NCI-H187 treated with DMSO at 0.1 percent for 48 hours (cell line): ENCODE measurements at places on chromosomes 7 and 10.
A peak's percentile ranks its signal among the peaks of the same experiment; 100 is the strongest.

GRCh38 chr7:120110169-120110568 is 162.8 kb upstream of the KCND2 start:
- no peak for DNase-seq

GRCh38 chr10:31017534-31018355 is 13.9 kb downstream of the ZNF438 start:
- no peak for DNase-seq

DNA sequence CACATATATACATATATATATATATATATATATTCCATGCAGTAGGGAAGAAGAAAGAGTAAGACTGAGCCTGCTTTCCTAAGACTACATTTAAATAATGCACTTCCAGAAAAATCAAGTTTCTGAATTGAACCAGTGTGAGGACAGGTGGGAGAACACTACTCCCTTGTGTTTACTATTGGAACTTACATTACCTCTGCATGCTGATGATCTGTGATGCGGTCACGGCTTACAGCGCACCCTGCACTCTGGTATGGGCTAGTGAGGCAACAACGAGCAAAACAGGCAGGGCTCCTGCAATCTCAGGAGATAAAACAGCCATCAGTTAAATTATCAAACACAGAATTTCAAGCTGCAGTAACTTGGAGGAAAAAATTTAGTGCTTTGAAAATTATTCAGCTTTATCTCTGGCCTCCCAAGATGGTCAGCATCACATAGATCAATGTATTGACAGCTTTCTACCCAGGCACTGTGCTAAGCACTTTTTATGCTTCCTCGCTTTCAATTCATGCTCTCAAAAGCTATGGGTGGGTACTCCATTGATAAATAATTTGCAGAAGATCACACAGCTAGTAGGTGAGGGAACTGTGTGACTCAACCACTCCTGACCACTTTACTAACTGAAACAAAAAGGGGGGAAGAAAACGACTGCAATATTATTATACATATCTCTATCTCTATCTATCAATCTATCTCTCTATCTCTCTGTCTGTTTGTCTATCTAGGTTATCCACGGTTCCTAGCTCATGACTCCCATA is 20.5 kb upstream of the SLC16A12 start:
- DNase-seq = no peak

DNA sequence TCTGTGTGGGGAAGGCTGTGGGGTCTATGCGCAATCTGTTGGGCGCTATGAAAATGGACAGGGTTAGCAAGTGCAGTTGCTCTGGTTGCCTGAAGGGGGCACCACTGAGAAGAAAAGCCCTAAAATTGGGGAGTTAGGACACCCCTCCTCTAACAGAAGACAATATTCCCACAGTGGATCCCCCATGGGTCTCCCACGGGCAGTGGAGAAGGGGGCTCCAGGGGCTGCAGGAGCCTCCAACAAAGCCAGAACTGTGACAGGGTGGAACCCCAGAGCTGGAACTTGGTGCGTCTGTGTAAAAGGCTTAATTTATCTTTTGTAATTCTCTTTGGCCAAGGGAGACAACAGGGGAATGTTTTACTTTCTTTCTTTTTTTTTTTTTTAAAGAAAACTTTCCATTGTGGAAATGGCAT is 12.5 kb upstream of the COL13A1 start:
- no peak for DNase-seq

DNA sequence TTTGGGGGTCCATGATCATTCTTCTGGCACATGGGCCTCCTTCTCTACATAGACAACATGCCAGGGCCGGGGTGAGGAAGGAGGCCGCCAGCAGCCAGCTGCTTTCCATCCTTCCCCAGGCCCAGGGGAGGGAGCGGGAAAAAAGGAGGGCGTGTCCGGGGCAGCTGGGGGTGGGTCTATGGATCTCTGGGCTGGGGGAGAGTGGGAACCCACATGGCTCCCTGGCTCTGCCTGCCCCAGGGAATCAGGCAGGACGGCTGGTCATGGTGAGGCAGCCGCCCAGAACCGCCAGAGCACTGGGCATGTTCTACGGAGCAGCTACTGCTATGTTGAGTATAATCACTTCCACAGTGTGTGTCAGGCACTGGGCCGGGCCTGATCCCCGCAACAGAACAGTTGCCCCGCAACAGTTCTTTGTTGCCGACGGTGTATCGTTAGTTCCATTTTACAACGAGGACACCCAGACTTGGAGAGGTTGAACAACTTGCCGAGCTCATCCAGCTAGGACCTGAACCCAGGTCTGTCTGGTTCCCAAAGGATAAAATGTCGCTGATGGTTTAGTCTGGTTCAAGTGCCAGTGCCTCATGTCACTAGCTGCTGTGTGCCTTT is 6.4 kb upstream of the IRF5 start:
- no peak for DNase-seq

DNA sequence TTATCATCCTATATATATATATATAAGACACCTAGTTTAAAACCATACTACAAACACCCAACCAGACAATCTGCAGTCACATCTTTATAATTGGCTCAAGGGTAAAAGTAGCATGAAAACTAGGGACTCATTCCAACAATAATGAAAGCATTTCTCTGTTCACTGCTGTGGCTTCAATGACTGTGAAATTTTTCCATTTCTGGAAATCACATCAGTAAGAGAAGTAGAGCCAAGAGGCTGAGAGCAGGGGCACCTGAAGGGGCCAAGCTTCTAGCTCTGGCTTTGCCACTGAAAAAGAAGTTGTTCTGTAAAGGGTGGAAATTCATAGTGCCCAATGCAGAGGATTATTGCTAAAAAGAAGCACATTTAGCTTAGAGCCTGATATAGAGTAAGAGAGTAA is 158.6 kb upstream of the GLI3 start:
- DNase-seq = no peak

DNA sequence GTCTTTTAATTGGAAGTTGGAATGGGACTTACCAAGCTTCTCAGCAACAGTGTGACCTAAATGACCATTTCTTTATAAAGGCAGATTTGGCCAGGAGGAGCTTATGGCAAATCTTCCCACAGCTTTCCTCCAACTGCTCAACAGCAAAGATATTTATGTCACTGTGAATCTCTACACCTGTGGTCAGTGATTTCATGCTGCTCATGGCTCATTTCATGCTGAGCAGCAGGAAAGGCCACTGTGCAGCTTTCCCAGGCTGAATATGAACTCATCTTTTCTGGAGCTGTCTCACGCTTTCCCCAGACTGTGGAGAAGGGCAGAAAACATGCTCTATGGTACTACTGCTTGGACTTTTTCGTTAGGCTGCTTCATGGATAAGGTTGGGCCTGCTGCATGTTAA is 29.8 kb downstream of the CALCR start:
- DNase-seq = no peak

DNA sequence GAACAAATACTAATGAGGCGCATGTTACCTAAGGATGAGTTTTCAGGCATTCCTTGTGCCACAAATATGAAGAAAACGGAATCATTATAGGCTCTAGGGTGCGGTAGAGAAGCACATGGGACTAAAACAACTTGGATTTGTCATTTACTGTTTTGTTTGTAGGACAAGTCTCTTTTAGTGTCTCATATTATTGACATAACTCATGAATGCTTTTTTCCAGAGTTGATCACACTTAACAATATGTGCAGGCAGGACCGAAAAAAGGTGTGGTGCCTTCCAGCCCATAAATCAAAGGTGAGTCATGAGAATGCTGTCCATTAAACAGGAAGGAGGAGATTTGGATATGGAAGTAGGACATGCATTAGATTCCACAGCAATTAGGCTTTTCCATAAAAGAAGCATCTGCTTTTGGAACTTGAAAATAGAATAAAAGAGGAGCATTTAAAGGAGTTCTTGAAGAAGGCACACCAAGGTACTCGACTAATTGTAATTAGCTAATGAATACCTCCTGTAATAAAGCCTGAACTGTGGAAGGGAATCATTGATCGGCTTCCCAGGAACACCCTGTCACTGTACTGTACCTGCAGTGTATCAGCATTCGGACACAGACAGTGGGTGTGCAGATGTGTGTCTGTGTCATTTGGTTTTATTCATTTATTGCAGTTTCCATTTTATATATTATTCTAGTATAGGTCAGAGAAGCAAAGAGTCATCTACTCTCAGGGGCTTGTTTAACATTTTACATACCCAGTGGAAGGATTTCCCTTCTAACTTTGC is 119.7 kb upstream of the KLF14 start:
- DNase-seq = no peak

GRCh38 chr10:92080244-92080643 is 156.7 kb downstream of the BTAF1 start:
- no peak for DNase-seq

- DNase-seq = no peak
Measured at GRCh38 chr7:33986451-33986850, 81.1 kb downstream of the BMPER start.

DNA sequence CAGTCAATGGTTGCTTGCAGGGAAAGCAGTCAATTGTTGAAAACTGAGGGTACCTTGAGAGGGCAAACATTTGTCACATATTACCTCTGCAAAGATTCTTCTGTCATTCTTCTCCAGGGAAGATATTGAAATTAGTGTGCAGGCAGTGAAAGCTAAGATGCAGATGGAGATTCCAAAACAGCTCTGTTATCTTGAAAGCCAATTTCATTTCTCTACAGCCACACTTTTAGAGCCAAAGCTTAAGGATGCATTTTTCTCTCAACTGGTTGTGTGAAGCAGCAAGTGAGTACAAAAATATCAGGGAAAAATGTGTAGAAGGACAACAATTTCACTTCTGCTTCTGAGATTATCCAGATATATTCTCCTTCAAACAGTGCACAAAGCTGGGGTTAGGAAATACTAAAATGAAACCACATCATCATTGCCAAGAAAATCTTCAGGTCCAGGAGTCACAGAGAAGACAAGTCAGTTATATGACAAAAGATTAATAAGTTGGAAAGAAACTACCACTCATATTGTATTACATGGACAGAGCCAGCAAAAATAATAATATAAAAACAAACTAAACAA is 16.3 kb downstream of the SGMS1 start:
- DNase-seq = no peak

GRCh38 chr7:50978633-50979215 is 196.0 kb upstream of the GRB10 start:
- no peak for DNase-seq

GRCh38 chr10:116796910-116797513 is 52.3 kb upstream of the ENO4 start:
- DNase-seq = peak; percentile 2

- DNase-seq = no peak
Measured at GRCh38 chr10:43866712-43867111, 218.0 kb upstream of the ZNF32 start.

GRCh38 chr10:7186387-7187018 is 224.3 kb downstream of the SFMBT2 start:
- no peak for DNase-seq

GRCh38 chr10:93376372-93377293 is 105.5 kb downstream of the MYOF start:
- no peak for DNase-seq

DNA sequence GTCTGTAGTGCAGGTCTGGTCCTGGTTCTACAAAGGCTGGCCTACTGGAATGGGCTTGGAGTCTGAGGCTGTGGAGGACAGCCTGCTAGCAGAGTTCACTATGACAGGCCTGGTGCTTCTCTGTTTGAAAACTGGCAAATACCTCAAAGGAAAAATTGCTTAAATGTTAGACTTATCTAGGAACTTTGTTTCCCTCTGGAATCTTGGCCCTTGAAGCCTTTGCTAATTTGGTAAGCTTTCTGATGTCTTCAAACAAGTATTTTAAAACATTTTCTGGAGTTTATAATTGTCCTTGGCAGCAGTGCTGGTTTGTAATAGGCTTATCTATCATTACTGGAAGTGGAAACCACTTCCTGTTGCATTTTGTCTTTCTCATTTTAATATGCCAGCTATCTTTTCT is 139.7 kb downstream of the TMEM26 start:
- no peak for DNase-seq

- DNase-seq = no peak
Measured at GRCh38 chr10:123470336-123470921, 195.7 kb upstream of the GPR26 start.

DNA sequence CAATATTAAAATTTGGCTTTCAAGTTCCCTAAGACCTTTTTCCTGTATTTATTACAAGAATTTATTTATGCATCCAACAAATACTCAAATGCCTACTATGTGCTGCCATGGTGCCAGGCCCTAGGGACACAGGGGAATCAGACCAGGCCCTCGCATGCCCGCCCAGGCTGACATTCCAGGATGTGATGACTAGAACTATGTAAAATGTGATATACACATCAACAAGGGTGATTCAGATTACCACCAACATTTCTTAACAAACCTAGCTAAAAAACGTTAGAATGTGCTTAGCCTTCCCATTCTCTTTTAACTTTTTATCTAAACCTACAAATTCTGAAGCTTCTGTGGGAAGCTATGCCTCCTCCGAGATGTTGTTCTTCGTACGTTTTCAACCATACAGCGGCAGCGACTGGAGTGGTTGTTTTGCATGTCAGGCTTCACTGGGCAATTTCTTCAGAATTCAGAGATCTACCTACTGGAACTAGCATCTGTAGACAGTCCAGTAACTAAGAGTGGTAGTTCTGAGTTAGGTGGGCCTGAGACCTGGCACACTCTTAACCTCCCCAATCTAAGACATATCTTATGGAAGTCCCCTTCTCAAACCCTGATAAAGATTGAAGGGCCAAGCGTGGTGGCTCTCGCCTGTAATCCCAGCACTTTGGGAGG is 22.1 kb downstream of the GNA12 start:
- DNase-seq = no peak

GRCh38 chr10:100520811-100521210 is 1.1 kb upstream of the SEC31B start:
- DNase-seq = no peak

DNA sequence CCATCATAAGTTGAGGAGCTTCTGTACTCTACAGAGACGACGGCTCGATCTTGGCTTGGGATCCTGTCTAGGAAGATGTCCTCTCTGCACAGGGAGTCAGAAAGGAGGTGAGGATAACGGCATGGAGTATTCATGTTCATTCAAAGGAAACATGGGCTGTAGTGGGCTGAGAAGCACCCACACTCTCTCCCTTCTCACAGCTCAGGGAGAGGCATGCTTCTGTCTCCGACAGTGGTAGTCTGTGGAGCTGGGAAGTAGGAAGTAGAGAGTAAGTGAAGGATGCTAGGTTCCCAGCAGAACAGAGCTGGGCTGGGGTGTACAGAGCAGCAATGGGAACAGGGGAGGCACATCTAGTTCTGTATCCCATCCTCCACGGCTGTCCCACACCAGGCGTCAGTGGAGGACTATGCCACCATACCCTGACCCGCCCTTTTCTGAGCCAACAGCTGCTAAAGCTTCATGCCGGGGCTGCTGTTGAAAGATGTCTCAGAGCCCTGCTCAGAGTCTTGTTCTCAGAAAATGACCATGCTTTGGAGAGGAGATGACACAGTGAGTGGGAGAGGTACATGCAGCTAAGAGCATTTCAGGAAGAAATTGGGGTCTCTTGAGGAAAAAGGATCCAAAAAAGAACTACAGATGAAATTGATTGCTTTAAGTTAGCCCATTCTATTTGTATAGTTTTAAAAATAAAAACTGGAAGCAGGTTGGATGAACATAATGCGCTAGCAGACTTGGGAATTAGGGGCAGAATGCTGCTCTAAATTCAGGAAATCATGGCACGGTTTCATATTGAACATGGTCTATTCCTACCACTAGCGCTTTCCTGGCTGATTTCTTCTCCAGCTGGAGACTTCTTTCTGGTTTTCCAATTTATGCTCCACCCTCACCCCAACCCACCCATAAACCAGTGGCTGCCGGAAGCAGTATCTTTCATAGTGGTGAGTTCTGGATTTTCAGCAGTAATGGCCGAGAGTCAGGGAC is 138.6 kb downstream of the CHN2 start:
- DNase-seq = no peak

- DNase-seq = no peak
Measured at GRCh38 chr10:126063353-126063791, 167.0 kb downstream of the FANK1 start.

GRCh38 chr7:92848441-92848840 is 12.1 kb upstream of the CDK6 start:
- no peak for DNase-seq

- DNase-seq = no peak
Measured at GRCh38 chr10:133335246-133336117, 1.2 kb downstream of the CALY start.
